ENCODE measurements at places on chromosomes 2 and 18. TPM values are rescaled to one million over a fixed set of nuclear protein-coding genes. Genes with fewer than 3 reads are reported as not detected.

DNA sequence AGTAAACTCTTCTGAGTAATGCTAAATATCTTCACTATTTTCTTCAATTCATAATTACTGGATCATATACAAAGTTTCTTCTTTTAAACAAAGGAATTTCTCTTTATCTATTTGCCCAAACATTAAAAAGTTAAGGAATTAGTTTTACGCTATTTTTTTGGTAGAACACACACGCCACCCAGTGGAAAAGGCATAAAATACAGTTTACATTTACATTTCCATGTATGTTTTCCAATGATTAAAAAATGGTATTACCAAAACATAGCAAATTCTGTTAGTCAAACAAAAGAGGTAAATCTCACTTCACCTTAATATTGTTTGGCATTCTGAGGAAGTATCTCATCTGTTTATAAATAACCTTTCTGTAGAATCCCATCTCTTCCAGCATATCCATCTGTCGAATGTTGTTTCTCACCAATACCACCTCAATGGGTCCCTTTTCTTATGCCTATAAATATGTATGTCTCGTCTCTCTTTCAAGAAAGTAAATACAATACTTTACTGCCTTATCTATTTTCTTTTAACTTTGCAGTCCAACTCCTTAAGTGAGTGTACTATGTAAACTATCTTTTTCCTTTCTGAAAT lies 7.2 kb downstream of the BOLL start:
- no peak for DNase-seq

DNA sequence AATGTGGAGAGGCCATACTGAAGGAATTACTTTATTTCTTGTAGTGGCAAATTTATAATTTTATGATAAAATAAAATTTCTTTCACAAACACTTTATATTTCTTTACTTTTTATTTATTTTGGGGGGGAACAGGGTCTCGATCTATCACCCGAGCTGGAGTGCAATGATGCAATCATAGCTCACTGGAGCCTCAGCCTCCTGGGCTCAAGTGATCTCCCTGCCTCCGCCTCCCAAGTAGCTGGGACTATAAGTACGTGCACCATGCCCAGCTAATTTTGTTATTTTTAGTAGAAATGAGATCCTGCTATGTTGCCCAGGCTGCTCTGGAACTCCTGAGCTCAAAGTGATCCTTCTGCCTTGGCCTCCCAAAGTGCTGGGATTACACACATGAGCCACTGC lies 59.6 kb downstream of the SOS1 start:
- no peak for DNase-seq

GRCh38 chr18:14900435-14900834 lies 152.5 kb downstream of the ANKRD30B start:
- DNase-seq = no peak

DNA sequence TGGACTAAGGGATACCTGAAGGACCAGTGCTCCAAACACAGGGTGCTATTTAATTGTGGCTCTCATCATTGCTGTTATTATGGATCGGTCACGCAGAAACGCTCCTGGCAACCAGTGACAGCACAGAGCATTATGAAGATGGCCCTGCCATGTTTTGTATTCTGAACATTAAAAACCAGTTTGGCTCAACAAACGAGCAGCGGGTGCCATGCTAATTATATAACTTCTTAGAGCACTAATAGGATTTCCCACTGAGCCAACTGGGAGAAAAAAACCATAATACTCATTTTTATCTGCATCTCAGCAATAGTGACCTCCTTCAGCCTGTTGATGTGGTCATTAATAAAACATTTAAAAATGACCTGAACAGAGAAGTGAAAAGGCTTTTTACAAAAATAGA lies 212.8 kb downstream of the STK39 start:
- no peak for DNase-seq

PMS1 gene
- 20.1 TPM for total RNA-seq

GRCh38 chr2:28833740-28834470 lies 23.3 kb downstream of the SPDYA start:
- no peak for DNase-seq

DNA sequence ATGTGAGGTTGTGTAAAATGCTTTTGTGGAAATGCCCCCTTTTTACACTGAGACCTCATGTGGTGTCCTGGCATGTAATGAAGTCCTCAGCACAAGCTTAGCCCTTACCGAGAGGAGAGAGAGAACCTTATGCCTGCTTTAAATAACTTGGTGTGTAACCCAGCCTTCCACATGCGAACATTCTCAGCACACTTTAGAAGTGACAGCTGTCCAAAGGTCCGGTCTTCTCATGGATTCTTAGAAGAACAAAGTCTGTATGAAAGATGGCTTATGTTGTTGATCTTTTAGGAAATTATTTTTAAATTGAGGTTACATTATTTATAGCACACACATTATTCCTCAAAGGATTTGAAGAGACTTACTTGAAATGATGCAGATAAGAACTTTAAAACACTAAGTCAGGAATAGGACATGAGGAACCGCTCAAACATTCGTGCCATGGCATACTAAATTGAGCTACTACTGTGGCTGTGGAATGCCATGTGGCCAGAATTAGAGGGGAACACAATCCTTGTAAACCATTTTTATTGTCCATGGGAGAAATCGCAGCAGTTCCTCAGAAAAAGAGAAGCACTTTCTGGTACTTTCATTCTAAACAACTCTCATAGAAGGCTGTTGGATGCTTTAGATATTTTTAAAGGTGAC lies 79.6 kb downstream of the WDSUB1 start:
- DNase-seq = no peak

G6PC2 gene
- not detected for total RNA-seq

DNA sequence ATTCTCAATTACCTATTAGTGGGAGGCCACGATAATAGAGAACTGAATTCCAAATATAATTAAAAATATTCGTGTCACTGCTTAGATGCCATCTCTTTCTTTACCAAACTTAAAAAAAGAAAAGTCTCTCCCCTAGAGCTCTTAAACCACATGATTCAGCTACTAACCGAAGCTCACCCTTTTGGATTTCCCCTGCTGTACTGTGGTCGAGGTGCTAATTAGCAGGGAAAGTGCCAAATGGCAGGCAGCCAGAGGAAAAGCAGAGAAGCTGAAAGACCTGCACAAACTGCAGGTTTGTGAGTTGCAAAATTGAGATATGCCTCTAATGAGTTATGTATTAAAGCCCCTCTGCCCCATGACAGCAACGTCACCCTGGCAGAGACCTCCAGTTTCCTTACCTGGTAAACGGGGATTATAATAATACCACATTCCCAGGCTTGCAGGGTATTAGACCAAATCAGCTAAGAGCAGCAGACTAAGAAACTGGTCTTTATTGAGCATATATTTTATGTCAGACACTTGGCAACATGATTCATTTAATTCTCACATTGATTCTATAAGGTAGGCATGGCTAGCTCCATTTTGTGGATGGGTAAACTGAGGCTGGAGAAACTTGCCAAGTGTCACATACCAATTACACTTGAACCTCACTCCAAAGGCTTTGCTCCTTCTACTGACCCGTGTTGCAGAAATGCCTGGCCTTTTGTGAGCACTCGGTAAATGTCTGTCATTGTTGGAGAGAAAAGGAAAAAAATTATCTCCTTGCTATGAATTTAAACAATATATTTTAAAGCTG lies 259.7 kb downstream of the LPIN1 start:
- DNase-seq = no peak

DNA sequence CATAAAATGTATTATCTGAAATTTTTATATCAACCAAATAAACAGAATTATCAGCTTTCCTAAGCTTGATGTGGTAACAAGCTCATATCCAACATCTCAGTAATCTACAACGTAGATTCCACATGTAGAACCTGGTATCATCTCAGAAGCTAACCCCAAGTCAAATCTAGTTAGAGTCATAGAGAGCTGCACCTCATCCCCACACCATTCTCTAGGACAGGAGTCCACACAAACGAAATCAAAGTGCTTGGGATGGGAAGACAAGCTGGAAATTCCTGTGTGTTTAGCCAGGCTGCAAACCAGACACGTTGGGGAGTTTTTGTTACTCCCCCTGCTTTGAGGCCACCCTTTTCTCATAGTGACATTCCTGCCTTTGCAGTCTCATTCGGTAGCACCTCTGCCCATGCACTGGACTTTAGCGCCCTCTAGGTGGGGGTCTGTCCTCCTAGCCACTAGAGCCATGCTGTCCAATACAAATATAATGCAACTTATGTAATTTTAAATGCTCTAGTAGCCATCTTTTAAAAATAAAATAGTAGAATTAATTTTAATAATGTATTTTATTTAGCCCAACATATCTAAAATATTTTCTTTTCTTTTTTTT lies 28.1 kb upstream of the SATB2 start:
- DNase-seq = no peak

DNA sequence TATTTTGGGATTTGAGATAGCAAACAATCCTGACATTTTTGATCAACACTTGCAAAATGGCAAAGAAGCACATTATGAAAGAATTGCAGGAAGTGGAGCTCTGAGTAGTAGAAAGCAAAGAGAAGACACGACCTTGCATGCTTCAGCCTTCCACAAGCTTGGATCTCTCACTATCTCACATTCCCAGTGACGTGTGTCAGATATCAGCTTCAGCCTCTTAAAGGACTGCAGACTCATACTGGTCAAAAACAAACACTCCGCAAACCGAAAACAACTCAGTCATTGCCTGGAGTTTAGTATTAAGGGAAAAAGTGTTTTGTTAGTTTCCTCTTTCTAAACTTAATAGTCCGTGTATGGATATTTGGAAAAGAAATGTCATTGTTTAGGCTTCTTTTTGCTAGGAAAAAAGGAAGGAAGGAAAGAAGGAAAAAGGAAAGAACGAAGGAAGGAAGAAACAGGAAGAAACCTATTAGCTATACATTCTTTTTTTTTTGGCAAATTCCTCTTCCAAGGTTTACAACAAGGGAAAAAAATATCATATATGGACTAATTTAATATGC lies 32.6 kb upstream of the SLC40A1 start:
- no peak for DNase-seq

GRCh38 chr2:241842620-241843211 lies 16.0 kb downstream of the PDCD1 start:
- DNase-seq = peak; percentile 91

- DNase-seq = no peak
These were observed 3.0 kb upstream of the RTKN start for GRCh38 chr2:74444498-74445318.

- peak; percentile 89 for DNase-seq
These were observed at the start of gene VWC2L for GRCh38 chr2:214410918-214411554. Gene VWC2L (plus strand): TSS chr2:214411054. CDS start chr2:214414194, 3,140 bp downstream.

- no peak for DNase-seq
These were observed 483.0 kb upstream of the NRP2 start for GRCh38 chr2:205199165-205199850.

DNA sequence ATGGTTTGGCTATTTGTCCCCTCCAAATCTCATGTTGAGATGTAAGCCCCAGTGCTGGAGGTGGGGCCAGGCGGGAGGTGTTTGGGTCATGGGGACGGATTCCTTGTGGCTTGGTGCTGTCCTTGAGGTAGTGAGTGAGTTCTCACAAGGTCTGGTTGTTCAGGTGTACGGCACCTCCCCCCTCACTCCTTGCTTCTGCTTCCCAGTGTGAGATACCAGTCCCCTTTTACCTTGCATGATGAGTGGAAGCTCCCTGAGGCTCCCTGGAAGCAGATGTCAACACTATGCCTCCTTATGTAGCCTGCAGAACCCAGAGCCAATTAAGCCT lies 232.6 kb downstream of the LDLRAD4 start:
- no peak for DNase-seq

DLGAP1 gene
- 0.32 TPM for total RNA-seq

GRCh38 chr2:144426355-144426754 lies 93.6 kb downstream of the ZEB2 start:
- DNase-seq = no peak

DNA sequence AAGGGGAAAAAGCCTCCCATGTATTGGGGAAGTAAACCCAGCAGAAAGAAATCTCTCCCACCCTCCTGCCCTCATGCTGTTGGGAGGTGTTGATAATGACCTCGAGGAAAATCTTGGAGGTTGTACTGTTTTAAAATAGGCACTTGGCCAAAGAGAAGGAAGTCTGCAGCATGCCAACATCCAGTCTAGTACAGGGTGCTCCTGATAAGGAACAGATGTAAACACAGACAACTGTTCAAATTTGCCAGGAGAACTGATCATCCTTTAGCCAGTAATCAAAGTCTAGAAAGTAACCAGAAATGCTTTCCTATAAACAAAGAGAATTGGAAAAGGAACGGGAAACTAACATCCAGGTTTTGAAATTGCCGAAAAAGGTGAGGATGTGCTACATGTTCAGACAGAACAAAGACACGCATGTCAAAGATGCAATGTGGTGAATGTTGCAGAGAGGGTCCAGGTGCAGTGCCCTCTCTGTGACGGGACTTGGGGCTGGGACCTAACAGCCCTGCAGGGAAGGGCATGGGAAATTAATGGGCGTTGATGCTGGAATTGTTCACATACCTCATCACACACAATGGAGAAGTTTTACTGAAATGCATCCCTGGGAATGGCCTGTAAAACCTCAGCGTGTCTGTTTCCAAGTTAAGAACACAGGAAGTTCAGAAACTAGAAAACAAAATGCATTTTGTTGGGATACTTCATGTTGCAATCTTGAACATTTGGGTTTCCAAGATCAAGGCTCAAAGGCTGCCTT lies 125.7 kb upstream of the RND3 start:
- no peak for DNase-seq

KCNS3 gene
- total RNA-seq = 3.1 TPM

HYCC2 gene
- 21.2 TPM for total RNA-seq

DNA sequence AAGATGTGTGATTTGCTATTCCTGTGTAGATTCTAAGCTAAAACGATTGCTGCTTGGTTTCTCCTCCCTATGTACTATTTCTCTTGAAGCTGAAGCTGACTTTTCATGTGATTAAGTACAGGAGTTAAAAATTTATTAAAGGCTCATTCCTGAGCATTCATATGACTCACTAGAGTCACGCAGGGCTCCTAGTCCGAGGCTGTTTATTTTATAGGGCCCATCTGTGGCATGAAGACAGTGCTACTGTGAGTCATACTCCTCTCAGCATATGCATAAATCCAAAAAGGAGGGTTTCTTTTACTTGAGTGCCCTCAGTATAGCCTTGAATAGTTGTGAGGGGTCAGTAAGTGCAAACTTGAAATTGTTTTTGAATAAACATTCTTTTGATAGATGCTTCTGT lies 378.8 kb downstream of the PTPRM start:
- DNase-seq = no peak

DNA sequence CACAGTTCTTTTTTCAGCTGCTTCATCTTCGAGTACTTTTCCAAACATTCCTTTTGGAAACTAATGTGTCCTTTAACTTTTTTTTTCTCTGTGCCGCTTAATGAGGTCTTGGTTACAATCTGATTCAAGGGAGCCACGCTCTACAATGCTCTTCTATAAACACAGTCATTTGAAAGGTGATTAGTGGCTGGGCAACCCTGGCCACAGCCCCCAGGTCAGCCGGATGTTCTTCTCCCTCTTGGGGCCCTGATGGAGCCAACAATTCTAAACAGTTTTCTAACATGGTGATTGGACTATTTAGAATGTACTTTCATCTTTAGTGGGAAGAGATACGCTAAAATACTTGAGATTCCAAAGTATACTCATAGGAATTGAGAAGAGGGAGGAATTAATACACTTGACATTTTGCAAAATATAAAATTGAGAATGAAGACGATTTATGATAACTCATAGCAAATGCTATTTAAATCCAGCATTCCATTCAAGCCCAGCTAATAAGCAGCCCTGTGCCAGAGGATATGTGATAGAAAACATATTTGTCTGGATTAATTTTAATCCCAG lies 83.7 kb upstream of the MBOAT2 start:
- no peak for DNase-seq

Measured in posterior vena cava (tissue), 2 donors.